ENCODE measurements at places on chromosomes 13 and 19.

DNA sequence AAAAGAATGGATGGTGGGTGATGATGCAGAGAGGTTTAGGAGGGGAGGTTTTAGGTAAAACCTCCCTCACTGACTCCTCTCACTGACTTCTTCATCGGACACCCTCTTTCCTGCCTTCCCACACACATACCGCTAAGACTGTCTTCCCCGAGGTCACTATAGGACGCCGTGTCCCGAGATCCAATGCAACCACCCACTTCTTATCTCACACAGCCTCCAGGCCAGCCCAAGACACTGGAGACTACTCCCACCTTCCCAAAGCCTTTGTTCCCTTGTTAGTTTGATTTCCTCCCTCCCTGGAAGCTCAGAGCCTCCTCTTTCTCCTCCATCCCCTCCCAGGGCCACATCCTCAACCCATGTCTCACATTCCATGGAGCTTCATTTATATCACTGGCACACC lies 16.5 kb upstream of the CAMSAP3 start:
- no peak for DNase-seq

GRCh38 chr13:77779552-77780272 lies 82.2 kb downstream of the SLAIN1 start:
- DNase-seq = no peak

- no peak for DNase-seq
These were observed 6.0 kb upstream of the FFAR1 start for GRCh38 chr19:35341565-35342225.

DNA sequence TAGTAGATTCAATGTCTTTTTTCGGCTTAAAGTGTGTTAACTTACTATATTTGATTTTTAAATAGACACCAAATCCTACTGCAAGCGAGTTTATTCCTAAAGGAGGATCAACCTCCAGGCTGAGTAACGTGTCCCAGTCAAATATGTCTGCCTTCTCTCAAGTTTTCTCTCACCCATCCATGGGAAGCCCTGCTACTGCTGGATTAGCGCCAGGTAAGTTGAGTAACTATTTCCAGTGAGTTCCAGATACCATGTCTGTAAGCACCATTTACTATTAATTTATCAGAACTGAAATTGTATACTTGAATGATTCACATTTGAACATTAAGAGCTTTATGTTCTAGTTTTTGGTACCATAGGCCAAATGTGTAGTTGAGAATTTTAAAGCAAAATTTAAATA lies 81.8 kb downstream of the PAN3 start:
- no peak for DNase-seq

- DNase-seq = no peak
These were observed 8.2 kb downstream of the IL4I1 start for GRCh38 chr19:49888510-49888824.

- DNase-seq = no peak
These were observed 3.2 kb upstream of the ZNF850 start for GRCh38 chr19:36775768-36776167.

- peak; percentile 5 for DNase-seq
These were observed at the start of gene WDR87 for GRCh38 chr19:37905946-37906868. WDR87 (minus strand) TSS chr19:37906594; CDS start chr19:37898239, 8,355 bp downstream.

DNA sequence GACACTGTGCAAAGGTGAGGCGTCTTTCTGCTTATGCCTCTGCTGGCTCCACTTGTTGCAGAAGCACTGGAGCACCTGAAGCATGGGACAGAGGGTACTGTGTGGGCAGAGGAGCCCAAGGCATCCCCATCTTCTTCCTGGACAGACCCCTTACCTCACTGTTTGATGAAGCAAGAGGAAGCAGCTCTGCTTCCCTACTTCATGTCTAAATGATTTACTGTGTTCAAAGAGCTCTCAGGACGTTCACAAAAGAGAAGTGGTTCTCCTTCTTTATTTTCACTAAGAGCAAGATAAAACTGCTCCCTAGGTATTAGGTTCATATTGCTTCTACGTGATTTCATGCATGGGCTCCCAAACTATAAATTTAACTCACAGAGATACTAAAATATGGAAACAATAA lies 1635.4 kb upstream of the SLC10A2 start:
- DNase-seq = no peak

GRCh38 chr13:99722931-99723330 lies 221.7 kb downstream of the TM9SF2 start:
- DNase-seq = no peak

DNA sequence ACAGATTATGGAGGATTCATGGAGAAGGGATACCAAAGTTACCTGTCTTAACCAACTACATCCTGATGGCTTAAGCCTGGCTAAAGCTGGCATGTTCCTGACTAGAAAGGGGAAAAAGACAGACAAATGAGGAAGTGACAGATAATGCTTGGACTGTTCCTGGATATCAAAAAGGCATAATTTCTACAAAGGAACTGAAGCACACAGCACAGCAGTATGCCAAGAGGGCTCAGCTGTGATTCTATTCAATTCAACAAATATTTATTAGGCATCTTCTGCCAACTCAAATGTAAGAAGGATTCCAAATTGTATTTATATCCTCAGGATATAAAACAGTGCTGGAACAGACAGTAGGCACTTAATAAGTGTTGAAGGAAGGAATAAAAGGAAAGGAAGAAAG lies 59.5 kb downstream of the KLF12 start:
- no peak for DNase-seq

DNA sequence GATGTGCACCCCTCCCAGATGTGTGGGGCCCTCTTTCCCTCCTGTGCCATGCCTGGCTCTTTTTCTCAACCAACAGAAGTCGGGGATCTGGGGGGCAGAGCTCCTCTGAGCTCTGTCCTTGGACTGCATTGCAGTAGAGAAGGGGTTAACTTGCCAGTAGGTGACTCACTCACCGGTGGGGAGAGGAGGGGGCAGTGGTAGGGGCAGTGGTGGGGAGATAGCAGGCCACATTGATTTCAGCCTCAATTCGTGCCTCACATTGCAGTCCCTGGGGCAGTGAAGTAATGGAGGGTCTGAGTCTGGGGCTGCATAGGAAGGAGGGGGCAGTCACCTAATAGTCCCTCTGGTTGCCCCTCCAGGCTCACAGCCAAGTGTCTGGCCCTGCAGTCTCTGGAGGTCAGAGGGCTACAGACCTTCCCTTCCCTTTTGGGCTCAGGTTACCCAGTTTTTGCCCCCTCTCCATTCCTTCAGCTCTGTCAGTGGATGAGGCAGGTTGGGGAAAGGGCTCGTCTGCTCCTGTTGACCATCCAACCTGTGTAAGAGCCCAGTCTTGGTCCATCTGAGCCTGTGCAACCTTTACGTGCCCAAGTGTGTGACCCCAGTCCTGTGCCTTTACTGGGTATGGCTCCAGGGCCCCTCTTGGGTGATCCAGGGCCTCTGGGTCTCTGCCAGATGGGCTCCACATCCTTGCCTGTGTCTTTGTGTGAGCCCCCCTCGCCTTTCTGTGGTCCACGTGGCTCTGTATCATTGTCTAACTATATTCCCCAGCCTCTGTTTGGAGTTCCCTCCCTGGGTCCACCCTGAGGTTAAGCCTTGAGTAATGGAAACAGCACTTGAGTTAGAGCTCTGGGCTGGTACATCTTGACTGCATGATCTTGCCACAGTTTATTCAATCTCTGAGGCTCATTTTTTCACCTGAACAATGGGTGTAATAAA lies 13.0 kb downstream of the CIC start:
- no peak for DNase-seq

GRCh38 chr19:48051335-48052033 lies 7.6 kb upstream of the CABP5 start:
- no peak for DNase-seq

DNA sequence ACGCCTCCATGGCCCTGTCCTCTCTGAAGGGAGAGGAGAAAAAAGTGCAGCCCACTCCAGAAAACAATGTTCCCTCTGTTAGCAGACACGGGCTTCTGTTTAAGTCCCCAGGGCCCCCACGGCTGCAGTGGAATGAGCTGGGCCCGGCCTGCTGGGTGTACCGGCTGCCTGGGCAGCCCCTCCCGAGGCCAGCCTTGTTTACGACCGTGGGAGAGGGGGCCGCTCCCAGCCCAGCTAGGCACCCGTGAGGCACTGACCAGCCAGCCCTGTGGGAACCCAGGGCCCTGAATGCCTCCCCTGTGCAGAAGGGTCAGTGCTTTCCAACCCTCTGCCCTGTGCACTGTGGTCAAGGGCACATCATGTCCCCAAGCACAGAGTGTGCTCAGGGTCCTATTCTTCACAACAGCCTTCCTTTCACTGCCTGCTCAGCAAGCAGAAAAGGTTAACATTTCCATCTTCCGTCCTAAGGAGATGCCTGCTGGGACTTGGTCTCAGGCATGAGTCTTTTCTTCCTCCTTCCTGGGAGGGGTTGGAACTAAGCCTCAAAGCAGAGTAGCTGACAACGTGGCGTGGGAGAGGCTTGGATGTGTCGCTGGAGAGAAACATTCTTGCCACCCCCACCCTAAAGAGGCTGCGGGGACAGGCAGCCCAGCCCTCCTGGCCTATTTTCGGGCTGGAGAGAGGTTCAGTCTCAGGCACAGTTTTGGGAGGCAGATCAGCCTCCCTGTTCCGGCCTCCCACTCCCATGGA lies 90.1 kb downstream of the RGCC start:
- no peak for DNase-seq

- DNase-seq = no peak
These were observed 7.0 kb upstream of the MAMSTR start for GRCh38 chr19:48726556-48726955.

GRCh38 chr19:51809787-51810186 lies 14.8 kb downstream of the FPR3 start:
- DNase-seq = no peak

DNA sequence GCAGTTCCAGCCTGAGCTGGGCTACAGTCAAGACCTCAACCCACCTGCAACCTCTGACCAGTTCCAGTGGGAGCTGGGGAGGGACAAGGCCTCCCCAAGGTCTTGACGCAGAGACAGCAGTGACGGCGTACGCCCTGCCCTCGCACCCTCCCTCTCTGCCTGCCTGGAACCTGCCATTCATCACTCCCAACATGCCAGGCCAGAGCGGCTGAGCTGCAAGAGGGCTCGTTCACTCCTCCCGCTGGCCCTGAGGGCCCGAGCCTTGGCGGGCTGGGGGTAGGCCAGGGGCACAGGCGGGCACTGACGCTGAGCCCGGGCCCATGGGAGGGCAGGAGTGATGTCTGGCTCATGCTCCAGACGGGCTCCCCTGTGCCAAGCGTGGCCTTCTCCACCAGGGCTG lies 8.2 kb downstream of the NDUFA11 start:
- no peak for DNase-seq

DNA sequence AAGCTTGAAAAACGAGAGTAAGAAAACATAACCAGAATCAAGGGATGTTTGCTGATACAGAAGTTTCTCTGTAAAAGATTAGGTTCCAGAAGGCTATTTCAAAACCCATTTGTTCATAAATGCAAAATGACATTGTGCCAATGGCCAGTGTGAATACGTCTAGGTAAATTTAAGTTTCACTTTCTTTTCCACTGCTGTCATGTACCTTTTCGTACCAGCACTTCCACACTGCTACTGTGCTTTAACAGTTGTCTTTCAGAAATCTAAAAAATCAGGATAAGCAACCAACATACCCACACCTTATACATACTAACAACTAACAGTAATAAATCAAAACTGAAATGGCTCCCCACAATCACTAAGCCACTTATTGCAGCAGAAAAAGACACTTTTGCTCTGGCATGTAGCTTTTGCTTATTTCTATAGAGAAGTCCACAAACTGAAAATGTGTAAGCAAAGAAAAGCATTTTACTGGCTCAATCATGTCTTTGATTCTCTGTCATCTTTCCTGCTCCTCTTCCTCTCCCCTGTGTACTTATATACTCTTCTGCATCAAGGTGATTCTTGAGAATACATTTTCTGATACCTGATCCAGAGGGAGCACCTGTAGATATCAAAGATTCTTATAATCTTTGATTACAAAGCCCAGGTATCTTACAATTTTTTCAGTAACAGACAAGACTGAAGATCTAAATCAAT lies 34.3 kb downstream of the ELF1 start:
- no peak for DNase-seq

DNA sequence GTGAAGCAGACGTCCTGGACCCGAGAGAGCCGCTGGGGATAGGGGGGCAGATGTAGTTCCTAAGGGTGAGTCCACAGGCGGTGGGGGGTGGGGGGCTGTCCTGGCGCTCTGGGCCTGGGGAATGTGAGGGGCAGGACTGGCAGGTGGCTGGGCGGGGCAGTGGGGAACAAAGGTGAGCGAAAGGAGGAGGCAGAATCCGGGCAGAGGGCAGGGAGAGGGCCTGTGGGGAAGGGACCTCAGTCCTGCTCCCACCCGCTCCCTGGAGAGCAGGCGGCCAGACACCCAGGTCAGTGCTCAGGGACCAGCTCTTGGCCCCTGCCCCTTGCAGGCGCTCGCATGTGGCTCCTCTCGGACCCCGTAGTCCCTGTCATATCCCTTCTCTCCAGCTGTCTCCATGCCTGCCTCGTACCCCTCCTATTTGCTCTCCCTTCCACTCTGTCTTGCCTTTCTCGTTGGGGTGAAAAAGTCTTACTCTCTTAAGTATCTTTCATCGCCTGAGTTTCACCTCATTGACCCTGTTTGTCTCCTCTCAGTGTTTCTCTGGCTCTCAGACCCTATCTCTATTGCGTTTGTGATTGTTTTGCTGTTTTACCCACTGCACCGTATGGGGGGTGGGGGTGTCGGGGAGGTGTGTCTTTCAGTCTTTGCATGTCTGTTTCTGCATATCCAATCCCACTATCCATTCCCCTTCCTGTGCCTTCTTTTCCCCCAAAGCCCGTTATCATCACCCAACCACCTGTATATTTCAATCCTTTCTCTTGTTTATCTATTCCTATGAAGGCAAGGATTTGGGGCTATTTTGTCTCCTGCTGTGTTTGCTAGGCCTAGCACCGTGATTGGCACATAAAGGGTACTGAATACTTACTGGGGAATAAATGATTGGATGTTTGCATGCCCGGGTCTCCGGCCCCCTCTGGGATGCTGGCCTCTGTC lies 5.8 kb downstream of the SPHK2 start:
- no peak for DNase-seq

- no peak for DNase-seq
These were observed 789.1 kb downstream of the GPC5 start for GRCh38 chr13:92187378-92187989.

- no peak for DNase-seq
These were observed 64.3 kb upstream of the F7 start for GRCh38 chr13:113041293-113041690.

DNA sequence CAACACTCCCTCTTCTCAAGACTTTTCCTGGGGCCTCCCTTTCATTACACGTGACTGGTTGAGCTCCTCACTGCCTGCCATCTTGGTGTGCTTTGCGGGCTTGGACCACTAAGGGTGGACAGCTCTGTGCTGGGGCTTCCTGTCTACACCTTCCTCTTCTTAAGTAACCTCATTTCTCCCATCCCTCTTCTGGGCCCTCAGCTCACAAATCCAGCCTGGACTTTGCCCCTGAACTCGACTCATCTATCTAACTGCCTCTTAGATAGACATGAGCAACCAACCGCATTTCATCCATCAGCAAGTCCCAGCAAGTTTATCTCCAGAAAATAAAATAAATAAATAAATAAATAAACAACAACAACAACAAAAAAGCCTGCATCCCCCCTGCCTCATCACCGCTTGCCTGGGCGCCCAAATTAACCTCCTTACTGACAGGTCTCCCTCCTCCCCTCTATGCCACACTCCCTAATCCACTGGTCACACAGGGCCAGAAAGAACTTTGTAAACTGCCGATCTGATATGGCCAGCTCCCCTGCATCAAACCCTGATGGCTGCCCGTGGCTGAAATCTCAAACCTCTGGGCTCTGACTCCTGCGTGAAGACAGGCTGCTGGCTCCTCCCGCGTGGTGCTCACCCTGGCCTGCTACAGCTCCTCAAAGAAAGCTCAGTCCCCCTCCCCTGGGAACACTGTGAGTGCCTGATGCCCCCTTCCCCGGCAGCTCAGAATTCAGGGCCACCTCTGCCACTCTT lies 7.8 kb downstream of the ISOC2 start:
- no peak for DNase-seq

Measured in stimulated activated CD8-positive, alpha-beta memory T cell treated with anti-CD3 and anti-CD28 coated beads, Interleukin-4, amount 100 ng/mL, for 1 hour (primary cell).